ENCODE measurements at places on chromosomes 12 and 14.

- DNase-seq, result no peak
Measured at GRCh38 chr14:71400871-71401321, 493.6 kb downstream of the PCNX1 start.

DNA sequence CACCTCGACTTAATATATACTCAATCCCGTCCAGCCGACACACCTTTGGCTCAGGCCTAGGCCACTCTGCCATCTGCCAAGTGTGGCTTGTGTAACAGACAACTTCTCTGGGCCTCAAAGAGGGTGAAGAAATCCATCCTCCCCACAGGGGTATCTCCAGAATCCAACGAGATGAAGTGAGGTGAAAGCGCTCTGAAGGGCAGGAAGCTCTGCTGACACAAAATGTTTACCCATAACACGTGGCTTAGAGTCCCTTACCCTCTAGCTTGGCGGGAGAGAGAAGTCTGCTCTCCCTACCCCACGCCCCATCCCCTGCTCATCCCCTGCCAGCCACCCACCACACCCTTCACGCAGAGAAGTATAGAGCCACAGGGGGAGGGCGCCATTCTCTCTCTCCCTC is 13.0 kb downstream of the ZBTB39 start:
- no peak for DNase-seq

- peak; percentile 50 for DNase-seq
Measured at GRCh38 chr14:54881235-54881760, 21.3 kb downstream of the GCH1 start.

DNA sequence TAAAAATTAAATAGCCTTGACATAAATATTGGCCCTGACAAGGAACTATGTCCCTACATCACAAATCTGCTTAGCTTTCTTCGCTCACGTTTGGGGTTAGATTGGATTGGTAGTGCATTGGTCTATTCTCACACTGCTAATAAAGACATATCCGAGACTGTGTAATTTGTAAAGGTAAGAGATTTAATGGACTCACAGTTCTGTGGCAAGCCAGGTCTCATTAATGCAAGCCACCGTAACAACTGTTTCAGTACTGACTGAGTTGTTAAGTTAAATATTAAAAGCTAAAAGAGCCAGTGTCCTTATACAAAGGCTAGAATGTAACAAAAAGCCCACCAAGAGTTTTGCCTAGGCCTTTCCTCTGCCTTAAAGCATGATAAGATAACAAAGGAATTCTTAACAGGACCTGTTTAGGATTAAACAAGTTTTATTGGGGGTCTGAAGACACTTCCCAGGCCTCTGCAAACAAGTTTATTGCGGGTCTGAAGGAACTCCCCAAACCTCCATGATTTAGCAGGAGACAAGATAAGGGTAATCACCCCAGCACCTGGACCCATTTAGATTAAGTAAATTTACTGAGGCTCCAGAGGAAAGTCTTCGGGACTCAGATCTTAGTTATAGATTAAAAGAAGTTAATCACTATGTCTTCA is 88.2 kb upstream of the PTGDR start:
- no peak for DNase-seq

DNA sequence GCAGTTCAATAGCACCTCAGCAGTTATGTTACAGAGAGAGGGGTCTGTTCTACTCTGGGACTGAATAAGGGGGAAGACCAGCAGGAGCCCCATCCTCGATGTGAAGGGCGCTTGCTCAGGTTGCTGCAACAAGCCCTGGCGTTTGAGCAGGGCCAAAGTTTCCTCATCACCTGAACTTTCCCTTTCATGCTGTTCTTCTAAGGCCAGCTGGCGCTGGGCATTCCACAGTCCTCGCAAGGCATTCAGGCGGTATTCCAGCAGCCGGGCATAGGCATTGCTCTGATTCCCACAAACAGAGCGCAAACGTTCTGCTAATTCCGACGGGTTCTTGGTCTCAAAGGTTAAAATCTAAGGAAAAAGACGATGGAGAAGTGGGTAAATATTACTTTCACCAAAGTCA is 62.8 kb downstream of the HECTD4 start:
- no peak for DNase-seq

GRCh38 chr12:52873832-52874572 is 25.2 kb upstream of the KRT78 start:
- DNase-seq, result peak; percentile 18

DNA sequence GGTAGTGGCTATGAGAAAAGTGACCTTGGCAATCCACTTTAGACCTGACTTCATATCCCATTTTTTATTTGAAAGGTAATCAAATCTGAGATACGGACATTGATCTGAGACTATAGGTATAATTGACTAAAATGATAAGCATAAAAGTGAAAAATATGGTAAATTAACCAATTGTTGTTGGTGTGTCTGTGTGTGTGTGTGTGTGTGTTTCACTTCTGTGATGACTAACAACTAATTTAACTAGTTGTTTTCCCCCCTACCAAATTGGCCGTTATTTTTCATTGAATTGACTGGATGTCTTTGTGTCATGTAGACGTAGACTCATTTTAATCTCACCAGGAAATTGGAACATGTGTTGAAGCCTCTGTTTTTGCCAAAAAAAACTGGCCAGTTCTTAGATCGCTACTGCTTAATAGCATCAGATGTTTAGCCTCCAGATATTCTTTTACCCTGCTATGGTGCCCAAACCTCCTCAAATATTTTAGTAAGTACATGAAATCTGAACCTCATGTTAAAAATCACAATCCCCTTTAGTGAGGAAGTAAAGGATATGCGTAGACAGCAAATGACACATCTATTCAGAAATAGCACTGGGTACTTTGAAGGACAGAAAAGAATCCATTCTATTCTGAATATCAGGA is 395.0 kb downstream of the EGLN3 start:
- no peak for DNase-seq

DNA sequence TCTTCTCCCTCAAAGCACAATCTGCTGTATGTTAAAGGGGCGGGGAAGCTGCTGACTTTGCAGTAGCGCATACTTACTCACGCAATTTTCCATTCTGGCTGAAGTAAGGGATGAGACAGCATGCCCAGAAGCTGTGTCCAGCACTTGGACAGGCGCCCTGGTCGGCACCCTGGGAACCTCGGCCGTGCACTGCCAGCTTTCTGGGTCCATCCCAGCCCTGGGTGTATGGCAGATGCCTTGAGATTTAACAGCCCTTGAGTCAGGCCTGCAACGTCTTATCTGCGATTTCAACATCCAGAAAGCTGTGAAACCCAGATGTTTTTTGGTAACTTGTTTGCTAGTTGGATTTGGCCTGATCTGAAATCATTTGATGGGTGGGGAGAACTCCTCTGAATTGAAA is 16.1 kb downstream of the EML1 start:
- no peak for DNase-seq

DNA sequence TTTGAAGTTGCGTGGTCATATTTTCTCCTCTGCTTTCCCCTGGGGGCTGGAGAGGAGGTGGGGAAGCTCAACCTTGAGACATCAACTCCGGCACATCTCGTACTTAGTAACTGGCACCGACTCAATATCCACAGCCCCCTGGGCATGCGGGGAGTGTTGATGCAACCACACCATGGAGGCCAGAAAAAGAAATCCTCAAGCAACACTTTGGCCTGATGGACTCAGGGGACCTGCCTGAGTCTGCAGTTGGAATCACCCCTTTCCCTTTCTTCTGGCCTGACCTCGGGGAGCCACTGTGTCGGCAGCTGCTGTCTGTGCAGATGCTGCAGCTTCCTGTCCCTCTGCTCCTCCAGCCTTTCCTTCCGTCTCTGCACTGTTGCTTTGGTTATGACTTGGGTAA is 11.4 kb upstream of the AACS start:
- DNase-seq, result no peak

GRCh38 chr12:67813456-67813904 is 164.9 kb downstream of the DYRK2 start:
- no peak for DNase-seq

GRCh38 chr12:113477171-113477841 is 5.6 kb upstream of the LHX5 start:
- DNase-seq, result no peak

DNA sequence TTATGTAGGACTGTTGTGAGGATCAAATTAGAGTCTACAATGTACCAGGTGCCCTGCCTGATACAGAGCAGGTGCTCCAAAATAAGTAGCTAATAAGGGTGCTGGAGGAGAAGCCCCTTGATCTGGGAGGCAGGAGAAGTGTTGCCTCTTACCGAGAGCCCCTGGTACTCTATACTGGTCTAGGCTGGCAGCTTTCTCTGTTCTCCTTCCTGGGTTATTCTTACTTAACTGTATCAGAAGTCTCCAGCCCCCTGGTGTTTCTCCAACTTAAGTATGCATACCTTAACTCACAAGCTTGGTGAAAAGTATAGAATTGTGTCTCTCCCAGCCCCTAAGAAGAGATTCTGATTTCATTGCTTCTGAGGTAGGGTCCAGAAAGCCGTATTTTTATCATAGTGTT is 254.9 kb downstream of the LRIG3 start:
- no peak for DNase-seq

GRCh38 chr12:121334513-121335343 is 17.5 kb downstream of the ANAPC5 start:
- peak; percentile 86 for DNase-seq

DNA sequence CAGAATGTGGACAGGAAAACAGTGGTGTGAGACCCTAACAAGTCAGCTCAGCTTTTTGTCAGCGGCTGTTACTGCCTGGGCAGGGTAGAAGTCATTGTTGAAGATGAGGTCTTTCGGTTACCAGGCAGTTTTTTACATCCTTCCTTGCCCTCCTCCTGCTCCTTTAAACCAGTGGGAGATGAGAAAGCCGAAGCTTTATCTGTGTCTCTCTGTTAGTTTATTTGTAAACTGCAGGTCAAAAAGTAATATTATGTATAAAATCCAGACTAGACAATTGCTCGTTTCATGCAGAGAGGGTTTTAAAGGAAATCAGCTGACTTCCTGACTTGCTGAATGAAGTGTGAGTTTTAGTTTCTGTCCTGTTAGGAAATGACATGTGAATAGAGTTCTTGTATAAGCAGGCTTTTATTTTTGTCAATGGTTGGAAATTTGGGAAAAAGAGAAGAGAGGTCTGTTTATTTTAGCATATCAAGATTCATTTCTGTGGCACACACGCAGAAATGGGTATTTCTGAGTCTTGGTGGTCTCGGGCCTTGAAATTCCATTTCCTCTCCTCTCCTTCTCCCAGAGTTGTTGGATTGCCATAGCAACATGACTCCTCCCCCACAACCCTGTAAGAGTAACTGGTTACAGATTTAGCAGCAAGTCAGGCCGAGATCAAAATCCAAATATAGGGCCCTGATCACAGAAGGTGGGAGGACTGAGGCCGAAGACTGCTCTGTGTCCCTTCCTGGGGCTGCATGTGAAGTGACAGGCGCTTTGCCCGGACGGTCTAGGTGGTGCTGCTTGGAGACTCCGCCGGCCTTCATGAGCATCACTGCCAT is 60.8 kb downstream of the SAMD4A start:
- DNase-seq, result no peak

GRCh38 chr14:38789805-38790204 is 313.2 kb downstream of the SEC23A start:
- DNase-seq, result no peak

DNA sequence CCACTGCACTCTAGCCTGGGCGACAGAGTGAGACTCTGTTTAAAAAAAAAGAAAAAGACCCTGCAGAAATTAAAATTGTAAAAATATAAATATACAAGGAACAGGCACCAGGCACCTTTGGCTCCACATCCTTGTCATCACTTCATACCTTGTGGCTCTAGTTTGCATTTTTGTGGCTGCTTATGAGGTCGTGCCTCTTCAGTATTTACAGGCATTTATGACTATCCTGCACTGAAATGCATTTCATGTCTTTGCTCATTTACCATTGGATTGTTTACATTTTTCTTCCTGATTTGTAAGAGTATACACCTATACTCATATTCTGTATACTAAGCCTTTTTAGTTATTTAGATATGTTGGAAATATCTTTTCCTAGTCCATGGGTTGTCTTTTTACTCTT is 20.1 kb downstream of the BICD1 start:
- DNase-seq, result no peak

GRCh38 chr12:64568298-64568697 is 42.0 kb upstream of the RASSF3 start:
- DNase-seq, result no peak

DNA sequence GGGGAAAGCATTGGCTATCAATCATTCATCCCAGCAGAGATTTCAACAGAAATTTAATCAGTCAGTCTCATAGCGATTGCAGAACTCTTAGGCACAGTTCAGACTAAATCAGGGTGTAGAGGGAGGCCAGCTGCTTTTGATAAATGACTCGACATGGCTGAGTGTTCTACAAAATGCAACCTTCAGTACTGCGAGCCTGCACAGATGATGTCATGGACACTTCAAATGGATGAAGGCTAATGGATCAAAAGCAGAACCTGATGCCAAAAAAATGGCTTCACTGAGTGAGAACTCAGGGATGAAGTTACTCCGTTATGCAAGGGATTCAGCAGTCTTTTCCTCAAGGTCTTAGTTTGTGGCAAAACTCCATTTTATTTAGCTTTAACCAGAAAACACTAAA is 167.3 kb downstream of the DACT1 start:
- DNase-seq, result no peak

DNA sequence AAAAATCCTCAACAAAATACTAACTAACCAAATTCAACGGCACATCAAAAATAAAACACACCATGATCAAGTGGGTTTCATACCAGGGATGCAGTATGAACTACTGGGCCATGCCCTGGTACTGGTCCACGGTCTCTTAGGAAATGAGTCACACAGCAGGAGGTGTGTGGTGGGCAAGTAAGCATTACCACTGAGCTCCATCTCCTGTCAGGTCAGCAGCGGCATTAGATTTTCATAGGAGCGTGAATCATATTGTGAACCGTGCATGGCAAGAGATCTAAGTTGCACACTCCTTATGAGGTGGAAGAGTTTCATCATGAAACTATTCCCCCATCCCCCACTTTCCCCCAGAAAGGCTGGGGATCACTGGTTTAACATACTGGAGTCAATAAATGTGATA is 6.7 kb upstream of the LGR5 start:
- DNase-seq, result no peak

- DNase-seq, result peak; percentile 19
Measured at GRCh38 chr12:29155079-29155478, 6.0 kb downstream of the FAR2 start.

- DNase-seq, result peak; percentile 49
Measured at GRCh38 chr12:2035431-2036055, 17.2 kb upstream of the CACNA1C start.

DNA sequence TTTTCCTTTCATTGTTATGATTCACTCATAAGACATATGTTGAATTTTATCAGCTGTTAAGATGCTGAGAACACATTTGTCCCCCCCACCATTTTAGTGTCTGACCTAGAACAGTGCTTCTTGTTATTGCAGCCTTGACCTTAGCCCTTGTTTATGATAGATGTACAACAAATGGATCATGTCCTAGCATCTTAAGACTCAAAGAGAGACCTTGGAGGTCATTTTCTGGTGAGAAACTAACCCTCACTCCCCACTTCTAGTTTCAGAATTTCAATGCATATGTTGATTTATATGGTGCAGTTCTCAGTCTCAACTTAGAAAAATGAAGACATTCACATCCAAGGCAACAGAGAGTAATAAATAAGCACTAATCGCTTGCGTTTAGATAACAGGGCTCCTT is 391.2 kb downstream of the AEBP2 start:
- no peak for DNase-seq

- DNase-seq, result no peak
Measured at GRCh38 chr12:29429999-29430715, 49.2 kb upstream of the ERGIC2 start.

- DNase-seq, result no peak
Measured at GRCh38 chr12:113537751-113538087, 66.0 kb upstream of the LHX5 start.

GRCh38 chr12:7130701-7131501 is 730 bp downstream of the CLSTN3 start:
- peak; percentile 13 for DNase-seq

GRCh38 chr12:2118061-2118460 is 65.3 kb downstream of the CACNA1C start:
- no peak for DNase-seq

Measured in AML-193 (cell line).